Left ventricle myocardium superior (tissue), 1 donor: ENCODE measurements at places on chromosomes 2 and 18.

- no peak for DNase-seq
These were observed 23.7 kb downstream of the ICA1L start for GRCh38 chr2:202847693-202848524.

GRCh38 chr2:232111551-232111950 is 150.0 kb downstream of the DIS3L2 start:
- no peak for DNase-seq

- DNase-seq, result no peak
These were observed 621.3 kb upstream of the LRATD1 start for GRCh38 chr2:14011190-14011589.

- no peak for DNase-seq
These were observed 31.6 kb downstream of the TRAPPC12 start for GRCh38 chr2:3411103-3411502.

DNA sequence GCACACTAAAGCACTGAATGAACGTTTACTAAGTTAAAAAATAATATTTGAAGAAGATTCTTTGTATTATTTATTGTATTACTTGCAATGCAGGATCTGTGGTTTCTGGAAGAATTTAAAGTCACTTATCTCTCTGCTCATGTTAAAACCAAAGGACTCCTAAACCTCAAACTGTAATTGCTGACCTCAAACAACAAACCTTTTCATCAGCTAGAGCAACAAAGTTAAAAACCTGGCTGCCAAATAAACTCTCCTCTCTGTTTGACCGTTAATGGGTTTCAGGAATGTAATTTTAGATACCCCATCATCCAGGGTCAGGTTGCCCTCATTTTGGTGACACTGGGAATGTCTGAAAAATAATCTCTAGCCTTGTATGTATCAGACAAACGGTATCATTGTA is 239.1 kb downstream of the TGIF1 start:
- DNase-seq, result no peak

DNA sequence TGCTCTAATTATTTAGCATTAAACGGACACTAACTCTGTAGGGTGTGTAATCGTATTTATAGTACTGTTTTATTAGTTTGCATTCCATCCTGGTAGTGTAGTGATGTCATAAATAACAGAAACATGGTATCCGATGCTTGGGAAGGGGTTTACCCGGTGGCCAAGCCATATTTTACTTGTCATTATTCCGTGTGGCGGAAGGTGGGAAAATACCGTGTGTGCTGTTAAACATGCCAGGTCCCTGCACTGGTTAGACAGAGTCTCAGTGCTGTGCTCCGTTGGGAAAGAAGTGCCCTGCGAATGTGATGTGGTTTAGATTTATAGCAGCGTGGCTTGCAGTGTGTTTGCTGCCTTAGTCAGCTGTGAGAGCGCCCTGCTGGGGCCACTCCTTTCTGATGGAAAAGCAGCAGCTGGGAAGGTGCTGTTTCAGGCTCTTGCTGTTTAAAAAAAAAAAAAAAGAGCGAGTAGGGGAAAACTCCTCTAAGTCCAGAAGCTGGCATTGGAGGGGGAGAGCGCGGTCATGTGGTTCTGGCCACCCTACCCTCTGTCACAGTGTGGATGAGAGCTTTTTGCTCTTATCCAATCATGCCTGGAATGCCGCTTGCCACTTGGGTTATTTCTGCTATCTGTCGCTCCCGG is 211.0 kb downstream of the NEDD4L start:
- peak; percentile 74 for DNase-seq

DNA sequence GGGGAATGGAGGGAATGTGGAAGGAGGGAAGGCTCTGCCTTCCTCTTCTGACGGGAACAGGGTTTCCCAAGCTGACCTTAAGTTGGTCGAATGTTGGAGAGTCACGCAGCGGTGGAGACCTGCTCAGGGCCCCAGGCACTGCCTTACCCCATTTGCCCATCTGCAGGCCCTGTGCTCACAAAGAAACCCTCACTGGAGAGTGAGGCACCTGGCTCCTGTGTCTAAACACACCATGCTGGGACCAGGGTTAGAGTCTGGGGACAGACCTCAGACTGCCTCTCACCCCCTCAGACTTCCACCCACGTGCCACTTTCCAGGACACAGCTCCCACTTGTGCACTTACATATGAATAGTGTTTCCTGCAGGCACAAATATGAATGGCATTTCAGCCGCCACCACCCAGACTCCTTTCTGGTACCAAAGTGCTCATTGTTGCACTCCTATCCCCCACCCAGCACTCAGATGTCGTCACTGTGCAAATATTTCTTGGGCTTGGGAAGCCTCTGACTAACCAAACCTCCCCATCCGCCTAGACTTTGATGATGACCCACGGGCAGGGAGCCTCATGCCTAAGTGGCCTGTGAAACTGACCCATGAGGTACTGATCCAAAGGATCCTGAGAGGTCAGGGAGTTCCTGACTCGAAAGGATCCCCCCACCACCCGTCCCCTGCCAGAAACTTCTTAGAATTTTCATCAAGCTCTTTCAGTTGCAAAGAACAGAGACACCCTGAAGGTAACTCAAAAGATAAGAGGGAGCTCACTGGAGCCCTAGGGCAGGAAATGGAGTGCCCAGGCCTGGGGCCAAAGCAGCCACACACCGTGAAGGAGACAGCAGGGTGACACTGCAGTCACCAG is 78.3 kb downstream of the STPG4 start:
- DNase-seq, result no peak
